NCI-H2081 (cell line): ENCODE measurements at places on chromosomes 2 and 18.

- no peak for DNase-seq
Observed at GRCh38 chr2:120452131-120452530, 106.2 kb downstream of the INHBB start.

- no peak for DNase-seq
Observed at GRCh38 chr18:75100832-75101630, 107.9 kb downstream of the PTGR3 start.

DNA sequence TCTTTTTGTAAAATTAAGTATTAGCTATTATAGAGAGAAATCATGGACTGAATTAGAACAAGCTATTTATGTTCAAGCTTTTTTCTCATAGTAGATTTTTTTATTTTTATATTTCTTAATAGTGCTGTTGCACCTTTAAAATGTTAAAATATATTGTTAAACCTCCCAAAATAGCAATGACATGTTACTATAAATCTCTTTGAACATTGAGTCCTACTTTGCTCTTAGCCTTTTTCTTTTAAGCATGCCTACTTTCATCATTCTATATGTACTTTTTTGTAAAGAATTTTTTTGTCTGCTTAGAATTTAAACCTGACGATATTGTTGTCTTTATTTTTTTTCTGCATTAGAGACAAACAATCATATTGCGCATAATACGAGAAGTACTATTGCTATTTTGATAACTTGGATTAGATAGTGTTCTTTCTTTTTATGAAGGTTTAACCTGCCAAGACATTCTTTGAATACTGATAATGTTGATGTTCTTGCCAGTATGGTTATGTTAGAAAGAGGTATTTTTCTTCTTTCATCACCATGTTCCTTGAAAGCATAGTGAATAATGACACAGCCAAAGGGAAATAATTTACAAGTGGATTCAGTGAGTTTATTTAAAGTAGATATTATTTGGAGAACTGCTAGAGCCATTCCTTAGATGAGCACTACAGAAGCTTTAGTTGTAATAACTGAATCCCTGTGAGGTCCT lies 40.6 kb downstream of the PMS1 start:
- DNase-seq, result no peak

- DNase-seq, result no peak
Observed at GRCh38 chr2:202612145-202612544, 22.6 kb upstream of the FAM117B start.

DNA sequence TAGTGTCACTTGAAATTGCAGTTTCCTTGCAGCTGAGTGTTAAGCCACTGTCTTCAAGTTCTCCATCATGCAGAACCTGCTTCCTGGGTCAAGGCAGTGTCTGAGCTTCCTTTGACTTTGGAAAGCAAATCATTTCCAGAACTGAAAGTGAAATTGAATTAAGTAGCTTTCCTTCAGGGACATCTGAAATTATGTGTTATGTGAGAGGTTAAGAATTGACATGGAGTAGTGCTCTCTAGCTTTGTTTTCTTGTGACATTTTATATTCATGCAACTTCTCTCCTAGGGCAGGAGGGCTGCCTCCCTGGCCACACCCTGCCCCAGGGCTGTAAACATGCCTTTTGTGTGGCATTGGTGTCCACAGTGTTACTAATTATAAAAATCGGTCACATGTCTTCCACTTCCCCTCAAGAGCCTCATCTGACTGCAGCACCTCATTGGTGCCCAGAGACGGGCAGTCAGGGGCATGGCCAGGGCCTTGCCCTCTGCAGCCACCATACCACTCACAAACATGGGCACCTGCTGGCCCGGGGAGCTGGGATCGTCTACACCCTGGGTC lies 14.4 kb downstream of the RAB12 start:
- peak; percentile 30 for DNase-seq

GRCh38 chr2:144330951-144331673 lies 188.8 kb downstream of the ZEB2 start:
- peak; percentile 24 for DNase-seq

GRCh38 chr2:120140866-120141265 lies 82.3 kb downstream of the TMEM185B start:
- no peak for DNase-seq

DNA sequence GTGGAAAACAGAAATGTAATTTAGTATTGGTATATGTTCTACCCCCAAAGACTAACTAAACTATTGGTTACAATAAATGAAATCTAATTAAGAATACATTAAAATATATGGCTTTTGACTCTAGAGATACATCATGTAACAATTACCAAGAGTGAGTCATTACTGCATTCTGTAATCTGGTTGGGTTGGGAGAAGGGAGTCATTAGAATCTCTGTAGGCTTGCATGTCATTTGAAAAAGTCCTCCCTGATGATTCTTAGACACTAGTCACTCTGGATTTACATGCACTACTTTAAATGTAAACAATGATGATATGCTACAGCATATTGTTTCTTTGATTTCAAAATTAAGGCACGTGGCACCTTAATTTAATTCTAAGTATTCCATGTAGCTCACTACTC lies 293.4 kb upstream of the CHST9 start:
- DNase-seq, result no peak

DNA sequence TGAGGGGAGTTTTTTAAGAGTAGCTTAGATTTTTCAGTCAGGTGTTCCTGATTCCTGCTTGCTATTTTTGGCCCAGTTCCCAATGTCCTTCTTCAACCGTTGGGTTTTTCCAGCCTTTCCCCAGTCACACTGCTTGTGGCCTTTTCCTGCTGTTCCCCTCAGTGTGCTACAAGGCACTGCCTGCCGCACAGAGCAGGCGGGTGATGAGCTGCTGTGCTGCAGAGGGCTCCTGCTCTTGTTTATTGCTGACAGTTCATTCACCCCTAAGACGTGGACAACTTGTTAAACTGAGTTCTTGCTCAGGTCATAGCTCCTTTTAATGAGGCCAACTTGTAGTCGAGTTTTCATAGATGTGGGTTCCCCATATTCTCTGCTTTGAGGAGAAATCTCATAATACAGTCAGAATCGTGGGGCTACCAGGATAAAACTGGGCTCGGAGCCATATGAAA lies 20.6 kb downstream of the EIF4E2 start:
- DNase-seq, result no peak

DNA sequence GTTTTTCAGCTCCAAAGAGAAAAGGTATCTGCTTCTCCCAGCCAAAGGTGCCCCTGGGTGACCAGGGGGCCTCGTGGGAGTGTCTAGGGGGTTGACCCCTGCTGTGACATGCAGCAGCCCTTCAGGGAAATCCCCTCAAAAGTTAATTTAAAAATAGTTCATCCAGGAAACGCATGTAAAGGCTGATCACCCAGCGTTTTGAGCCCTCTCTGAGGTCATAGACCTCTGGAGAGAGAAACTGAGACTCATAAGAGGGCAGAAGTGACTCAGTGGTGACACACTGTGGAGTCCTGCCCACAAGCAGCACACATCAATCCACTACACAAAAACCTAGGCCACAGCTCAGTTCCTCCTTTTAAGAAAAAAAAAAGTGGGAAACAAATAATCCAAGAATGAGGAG lies 11.9 kb downstream of the GAL3ST2 start:
- DNase-seq, result no peak

DNA sequence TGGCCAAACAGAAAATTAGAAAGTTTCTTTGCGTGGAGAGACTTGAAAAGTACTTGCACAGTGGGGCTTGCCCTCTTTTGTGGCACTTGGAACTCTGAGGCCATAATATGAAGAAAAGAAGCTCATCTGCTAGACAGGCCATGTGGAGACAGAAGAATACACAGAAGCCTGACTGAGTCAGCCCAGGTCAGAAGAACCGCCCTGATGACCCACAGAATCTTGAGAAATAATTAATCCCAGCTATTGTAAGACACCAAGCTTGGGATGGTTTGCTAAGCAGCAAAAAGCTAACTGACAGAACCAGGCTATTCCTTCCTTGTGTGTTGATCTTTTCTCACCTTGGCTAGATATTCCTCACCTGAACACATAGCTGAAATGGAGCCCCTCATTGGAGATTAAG lies 33.7 kb downstream of the G6PC2 start:
- DNase-seq, result no peak

DNA sequence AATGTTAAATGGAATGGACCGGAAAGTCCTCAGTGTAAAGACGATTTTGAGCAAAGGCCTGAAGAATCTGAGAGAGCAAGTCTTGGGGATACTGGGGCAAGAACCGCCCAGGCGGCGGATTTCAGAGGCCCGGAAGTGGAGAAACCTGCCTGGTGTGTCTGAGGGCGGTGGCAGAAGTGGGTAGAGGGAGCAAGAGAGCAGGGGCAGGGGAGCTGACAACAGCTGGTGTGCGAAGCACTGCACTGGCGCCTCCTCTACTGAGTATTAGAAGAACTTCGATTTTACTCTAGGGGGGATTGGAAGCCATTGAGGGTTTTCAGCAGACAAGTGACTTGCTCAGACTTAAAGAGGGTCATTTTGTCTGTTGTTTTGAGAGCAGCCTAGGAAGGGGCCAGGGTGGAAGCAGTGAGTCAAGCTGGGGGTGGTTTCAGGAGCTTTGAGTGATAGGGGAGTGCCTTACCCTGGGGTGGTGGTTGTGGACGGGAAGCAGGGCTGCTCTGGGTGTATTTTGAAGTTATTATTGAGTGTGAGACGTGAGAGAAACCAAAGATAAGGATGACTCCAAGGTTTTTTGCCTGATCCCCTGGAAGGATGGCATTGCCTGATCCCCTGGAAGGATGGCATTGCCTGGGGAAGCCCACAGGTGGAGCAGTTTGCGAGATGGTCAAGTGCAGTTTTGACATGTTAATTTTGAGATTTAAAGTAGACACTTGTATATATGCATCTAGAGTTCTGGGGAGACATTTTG lies 52.5 kb downstream of the ZNF236 start:
- DNase-seq, result peak; percentile 73

DNA sequence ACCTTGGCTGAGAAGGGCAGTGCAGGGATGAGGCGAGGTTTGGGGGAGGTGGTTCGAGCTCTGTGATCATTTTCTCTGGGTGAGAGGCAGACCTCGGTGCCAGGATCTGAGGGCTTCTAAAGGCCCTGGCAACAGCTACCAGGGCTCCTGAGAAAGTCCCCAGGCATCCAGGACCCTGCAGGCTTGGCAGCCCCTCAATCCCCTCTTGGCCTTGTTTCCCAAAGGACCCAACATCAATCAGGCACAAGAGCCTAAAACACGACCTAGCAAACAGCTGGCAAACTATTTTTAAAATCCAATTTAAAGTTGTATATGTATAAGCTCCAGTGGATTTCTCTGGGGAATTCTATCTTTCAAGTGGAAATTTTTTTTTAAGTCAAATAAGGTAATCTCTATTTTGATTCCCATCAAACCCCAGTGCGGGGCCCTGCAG lies 15.0 kb upstream of the MAT2A start:
- DNase-seq, result no peak

- no peak for DNase-seq
Observed at GRCh38 chr2:117933884-117934354, 80.0 kb downstream of the CCDC93 start.

- no peak for DNase-seq
Observed at GRCh38 chr2:110143982-110144381, 28.4 kb upstream of the MALL start.

GRCh38 chr2:143482771-143483170 lies 353.6 kb downstream of the ARHGAP15 start:
- no peak for DNase-seq

GRCh38 chr2:16713011-16713423 lies 47.4 kb upstream of the CYRIA start:
- DNase-seq, result no peak

GRCh38 chr18:79645291-79645983 lies 34.2 kb upstream of the CTDP1 start:
- DNase-seq, result no peak

DNA sequence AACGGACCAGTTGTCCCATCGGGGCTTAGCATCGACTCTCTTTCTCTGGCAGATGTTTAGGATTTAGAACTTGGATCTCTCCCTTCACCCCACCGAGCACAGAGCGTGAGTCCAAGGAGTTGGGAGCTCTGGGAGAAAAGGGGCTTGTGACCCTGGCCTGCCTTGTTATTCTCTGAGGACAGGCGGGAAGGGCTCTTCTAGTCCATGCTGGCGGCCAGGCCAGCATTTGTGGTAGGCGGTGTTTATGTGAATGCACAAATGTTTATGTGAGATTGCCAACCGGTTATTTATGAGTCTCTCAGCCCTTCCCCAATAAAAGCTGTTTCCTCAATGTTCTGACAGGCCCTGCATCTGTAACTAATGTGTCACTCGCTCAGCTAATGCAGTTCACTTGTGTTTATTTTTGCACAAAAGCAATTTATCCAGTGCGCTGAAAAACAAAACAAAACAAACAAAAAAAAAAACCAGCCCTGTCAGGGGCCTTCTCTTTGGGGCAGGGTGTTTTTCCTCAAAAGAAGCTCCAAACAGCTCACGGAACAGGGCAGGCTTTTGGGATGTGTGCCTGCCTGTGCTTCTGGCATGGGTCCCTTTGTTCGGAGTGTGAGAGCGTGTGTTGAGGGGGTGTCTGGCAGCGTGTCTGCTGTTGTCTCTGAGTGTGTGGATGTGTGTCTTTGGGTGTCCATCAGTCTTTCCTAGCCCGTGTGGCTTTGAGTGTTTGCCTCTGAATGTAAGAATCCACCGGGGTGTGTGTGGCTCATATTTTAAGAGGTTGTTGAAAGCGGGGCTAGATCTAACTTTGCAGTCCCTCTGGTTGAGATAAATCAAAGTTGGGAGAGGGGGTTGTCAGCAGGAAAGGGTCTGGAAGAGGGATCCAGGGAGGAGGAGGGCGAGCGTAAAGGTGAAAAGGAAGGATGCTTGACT lies 52.8 kb upstream of the HAAO start:
- no peak for DNase-seq

DNA sequence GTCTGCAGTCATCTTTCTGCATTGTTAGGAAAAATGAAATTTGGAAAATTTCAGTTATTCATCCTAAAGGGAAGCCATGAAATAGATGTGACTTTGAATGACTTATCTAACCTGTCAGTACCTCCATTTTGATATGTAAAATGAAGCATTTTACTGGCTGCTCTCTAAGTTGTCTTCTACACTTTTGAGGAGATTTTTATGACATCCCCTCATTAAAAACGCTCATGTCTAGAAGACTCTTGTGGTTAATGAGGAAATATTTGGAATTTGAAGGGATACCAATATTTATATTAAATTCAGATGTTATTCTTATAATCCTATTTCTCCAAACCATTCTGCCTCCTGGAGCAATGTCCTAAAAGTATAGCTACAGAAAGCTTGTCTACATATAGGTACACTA lies 73.8 kb upstream of the THUMPD2 start:
- no peak for DNase-seq

DNA sequence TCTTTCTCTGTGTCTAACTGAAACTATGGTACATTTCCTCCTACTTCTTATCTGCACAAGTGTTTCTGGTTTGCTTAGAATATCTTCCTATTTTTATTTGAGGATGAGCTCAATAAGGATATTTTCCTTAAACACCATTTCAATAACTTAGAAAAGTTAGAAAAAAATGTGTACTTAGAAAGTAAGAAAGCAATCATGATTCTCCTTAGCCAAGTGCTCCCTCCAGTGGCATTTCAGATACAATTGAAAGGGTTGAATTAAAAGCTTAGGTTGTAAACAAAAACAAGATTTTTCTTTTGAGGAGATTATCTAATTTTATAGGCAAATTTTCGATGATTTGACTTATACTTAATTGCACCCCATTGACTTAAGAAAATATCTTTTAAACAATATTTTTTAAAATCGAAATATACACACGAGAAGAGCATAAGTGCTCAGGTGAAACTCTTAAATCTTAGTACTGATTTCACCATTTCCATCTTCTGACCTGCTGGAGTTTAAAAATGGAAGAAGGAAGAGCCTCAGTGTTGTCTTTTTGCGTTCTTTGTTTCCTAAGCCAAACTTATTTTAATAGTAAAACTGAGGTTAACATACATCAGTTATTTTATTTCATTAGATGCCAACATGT lies 26.9 kb downstream of the C18orf63 start:
- DNase-seq, result peak; percentile 25

GRCh38 chr2:42843611-42844010 lies 51.2 kb upstream of the HAAO start:
- DNase-seq, result no peak

GRCh38 chr2:58428096-58429013 lies 187.2 kb upstream of the FANCL start:
- peak; percentile 76 for DNase-seq
